Right kidney (tissue), 9 donors: ENCODE measurements at places on chromosomes 6 and 20.
A peak's percentile ranks its signal among the peaks of the same experiment; 100 is the strongest.

GRCh38 chr20:24738981-24739633 lies 210.0 kb upstream of the CST7 start:
- DNase-seq, result no peak

DNA sequence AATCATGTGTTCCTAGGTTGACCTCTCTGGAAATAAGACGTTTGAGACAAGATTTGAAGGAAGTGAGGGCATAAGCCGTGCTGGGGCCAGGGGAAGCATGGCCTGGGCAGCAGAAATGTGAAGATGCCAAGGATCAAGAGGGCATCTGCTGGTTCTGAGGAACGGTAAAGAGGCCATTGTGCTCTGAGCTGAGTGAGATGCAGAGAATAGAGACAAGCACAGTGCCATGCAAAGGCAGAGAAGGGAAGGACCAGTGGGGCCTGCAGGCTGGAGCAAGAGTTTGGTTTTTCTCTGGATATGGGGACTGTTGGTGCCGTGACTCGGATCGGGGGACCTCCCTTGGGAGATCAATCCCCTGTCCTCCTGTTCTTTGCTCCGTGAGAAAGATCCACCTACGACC lies 50.8 kb downstream of the SMPDL3A start:
- DNase-seq, result no peak

GRCh38 chr20:47799116-47799715 lies 13.9 kb upstream of the SULF2 start:
- no peak for DNase-seq

DNA sequence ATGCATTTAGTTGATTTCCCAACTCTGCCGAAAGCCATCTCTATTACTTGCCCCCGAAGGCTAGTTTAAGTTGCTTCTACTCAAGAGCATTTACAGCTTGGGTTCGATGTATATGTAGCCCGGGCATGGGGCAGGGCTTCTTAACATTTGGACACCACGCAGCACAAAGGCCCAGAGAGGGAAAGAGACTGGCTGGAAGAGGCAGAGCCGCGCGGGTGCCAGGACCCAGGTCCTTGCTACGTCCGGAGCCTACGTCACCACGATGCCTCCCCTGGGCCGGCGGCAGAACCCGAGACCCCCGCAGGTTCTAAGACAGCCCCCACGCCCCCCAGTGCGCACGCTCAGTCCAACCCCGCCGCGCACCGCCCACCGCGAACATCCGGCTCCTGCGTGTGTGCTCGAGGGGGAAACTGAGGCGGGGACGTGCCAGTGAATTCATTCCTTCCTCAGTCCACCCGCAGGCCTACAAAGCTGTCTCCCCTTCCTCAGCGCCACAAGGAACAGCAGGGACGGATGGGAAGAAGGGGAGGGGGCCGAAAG lies 367 bp upstream of the PCIF1 start:
- DNase-seq, result peak; percentile 68

DNA sequence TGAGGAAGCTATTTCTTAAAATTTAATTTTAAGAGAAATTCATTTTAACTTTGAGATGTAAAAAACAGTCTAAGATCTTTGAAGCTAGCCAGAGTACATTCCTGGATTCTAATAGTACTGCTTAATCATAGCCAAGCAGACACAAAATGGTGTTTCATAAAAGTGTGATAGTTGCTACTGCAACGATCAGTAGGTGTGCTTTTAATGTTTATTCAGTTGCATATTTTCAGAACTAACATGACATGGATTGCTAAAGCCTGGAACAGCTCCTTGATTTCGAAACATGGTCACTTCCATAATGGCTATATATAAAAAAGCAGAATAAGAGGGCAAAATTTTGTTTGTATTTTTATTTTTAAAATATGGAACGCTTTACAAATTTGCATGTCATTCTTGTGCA lies 35.5 kb downstream of the SESN1 start:
- no peak for DNase-seq

DNA sequence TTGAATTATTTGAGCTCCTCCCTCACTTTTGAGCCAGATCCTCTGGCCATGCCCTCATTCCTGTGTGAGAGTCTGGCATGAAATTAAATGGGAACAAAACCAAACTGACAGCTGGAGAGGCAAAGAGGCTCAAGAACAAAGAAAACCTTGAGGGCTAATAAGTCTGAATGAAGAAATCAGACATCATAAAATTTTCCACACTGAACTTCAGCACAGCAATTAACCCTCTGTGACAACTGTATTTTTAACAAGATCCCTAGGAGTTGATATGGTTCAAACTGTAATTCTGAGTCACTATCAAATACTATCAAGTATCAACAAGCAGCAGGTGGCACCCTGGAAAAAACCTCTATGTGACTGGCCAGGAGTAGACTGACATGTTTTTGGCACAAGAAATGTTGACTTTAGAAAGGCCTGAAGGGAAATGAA lies 109.4 kb upstream of the EMILIN3 start:
- DNase-seq, result no peak

GRCh38 chr6:7189101-7189758 lies 81.5 kb downstream of the RREB1 start:
- no peak for DNase-seq

DNA sequence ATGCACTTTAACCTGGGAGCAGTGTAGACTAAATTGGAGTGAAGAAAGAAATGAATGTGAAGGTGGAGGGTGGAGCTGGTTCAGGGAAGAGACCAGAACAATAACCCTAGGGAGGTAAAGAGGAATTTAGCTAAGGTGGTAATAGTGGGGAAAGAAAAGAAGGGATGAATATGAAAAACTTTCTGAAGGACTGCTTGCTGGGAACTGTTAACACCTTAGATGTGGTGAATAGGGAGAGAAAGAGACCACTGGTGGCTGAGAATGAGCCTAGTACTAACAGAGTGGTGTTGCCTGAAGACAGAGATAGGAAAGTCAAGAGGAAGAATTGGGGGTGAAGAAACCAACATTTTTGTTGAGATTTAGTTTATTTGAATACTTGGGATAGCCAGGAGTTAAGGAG lies 78.4 kb upstream of the HS3ST5 start:
- no peak for DNase-seq

DNA sequence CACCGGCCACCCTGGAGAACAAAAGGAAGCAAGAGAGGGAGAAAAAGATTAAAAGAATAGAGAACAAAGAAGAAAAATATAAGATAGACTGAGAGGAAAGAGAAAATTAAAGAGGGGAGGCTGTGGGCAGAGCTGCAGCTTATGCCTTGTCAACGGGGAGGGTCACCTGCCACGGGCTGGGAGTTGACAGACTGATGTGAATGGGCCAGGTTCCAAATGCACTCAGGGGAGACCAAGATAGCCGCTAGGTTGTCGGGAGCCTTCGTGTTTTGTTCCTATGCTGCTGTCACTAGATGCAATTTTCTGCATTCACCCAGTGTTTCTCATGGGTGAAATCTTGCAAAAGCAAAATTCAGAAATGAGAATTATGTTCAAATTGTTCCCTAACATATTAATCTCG lies 119.6 kb upstream of the MTHFD1L start:
- DNase-seq, result no peak

GRCh38 chr20:56423211-56423610 lies 11.2 kb downstream of the CASS4 start:
- DNase-seq, result no peak

GRCh38 chr6:56524891-56525703 lies 117.6 kb downstream of the DST start:
- no peak for DNase-seq

GRCh38 chr20:63262836-63263235 lies 8.6 kb upstream of the NKAIN4 start:
- DNase-seq, result no peak

- no peak for DNase-seq
Observed at GRCh38 chr6:138944412-138944811, 43.6 kb downstream of the REPS1 start.

GRCh38 chr6:2658788-2659187 lies 91.9 kb downstream of the MYLK4 start:
- DNase-seq, result no peak

GRCh38 chr20:45771182-45771759 lies 20.4 kb downstream of the WFDC3 start:
- DNase-seq, result peak; percentile 65

- DNase-seq, result no peak
Observed at GRCh38 chr6:52990342-52990741, 4.7 kb downstream of the GSTA4 start.

- no peak for DNase-seq
Observed at GRCh38 chr20:62406635-62407176, 379 bp downstream of the CABLES2 start.

DNA sequence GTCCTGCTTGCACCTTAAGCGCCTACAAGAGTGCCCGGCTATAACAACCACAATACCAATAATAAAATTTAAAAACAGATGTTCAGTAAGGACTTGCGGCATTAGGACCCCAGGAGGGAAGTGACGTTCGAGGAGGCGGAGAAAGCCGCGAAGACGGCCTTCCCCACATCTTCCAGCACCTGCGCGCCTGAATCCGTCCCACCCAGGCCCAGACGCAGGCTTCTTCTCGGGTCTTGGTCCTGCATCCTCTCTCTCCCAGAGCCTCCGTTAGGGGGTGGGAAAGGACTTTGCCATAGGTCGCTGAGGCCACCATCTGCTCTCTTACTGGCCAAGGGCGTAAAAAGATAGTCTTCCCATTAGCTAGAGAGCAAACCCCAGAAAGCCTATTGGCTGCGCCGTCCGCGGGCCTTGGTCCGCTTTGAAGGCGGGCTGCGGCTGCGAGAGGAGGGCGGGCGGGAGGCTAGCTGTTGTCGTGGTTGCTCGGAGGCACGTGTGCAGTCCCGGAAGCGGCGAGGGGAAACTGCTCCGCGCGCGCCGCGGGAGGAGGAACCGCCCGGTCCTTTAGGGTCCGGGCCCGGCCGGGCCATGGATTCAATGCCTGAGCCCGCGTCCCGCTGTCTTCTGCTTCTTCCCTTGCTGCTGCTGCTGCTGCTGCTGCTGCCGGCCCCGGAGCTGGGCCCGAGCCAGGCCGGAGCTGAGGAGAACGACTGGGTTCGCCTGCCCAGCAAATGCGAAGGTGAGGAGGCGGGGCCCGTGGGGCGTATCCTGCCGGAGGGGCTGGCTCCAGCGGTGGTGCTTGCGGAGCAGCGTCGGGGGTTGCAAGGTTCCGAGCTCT lies at the start of gene CNPY3:
CNPY3 (plus strand) TSS at position 495 of the 835 bp plus-strand sequence; CDS start at position 586, 91 bp downstream.
- DNase-seq, result peak; percentile 95

GRCh38 chr6:15148356-15148946 lies 97.4 kb upstream of the JARID2 start:
- DNase-seq, result no peak

GRCh38 chr6:165676435-165677068 lies 13.5 kb upstream of the PDE10A start:
- no peak for DNase-seq

DNA sequence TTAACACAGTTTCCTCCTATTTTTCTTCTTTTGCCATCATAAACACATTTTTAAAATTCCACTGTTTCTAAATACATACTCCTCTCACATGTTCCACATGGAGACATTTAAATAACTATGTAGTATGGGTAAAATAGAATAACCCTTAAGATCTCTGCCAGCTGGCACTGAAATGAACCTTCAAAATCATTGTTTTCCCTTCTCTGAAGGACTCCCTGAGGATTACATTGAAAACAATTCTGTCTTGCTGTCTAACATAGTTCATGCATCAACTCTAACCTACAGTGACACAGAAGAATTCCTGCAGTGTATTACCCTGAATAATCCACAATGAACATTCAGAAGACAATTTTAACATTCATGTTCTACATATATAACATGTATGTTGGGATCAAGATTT lies 1361.8 kb upstream of the CITED2 start:
- DNase-seq, result no peak

GRCh38 chr6:124982669-124983068 lies 20.4 kb downstream of the RNF217 start:
- no peak for DNase-seq

DNA sequence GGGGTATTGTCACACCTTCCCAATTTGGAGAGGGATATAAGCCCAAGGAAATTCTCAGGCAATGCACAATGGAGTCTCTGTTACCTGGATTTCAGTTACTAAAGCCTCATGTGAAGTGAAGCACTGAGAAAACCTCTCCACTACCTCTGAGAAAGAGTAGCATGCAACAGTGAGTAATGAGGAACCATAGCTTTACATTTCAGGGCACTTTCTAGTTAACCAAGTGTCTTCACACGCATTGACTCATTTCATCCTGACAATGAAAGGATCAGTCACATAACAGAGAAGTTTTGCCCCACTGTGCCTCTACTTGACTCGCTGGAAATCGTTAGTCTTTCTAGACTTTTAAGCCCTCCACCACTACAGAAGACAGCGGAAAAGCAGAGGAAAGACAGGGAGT lies 86.2 kb upstream of the ARID1B start:
- DNase-seq, result no peak

- no peak for DNase-seq
Observed at GRCh38 chr6:32637219-32637880, at the start of gene HLA-DQA1. Gene HLA-DQA1 (plus strand): TSS chr6:32637406. CDS start chr6:32637459, 53 bp downstream.

DNA sequence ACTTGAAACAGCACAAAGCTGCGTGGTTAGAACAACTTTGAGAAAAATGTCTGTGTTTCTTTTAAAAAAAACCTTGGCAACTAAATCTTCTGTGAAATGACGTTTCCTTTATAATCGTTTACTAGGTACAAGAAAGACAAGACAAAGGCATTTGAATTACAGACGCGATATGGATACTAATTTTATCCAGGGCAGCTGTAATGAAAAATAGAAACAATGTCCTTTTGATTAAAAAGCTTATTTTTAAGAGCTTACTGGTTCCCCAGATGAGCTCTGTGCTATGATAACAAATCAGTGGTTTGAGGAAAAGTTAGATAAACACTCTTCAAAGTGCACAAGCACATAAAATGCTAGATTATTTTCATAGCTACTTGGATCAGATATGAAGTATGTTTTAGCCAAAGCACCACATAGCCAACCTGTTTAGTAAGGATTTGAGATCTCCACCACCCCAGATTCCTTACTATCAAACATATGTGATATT lies 1.6 kb upstream of the SYNCRIP start:
- DNase-seq, result no peak

GRCh38 chr6:159934181-159934580 lies 34.7 kb upstream of the IGF2R start:
- DNase-seq, result no peak

DNA sequence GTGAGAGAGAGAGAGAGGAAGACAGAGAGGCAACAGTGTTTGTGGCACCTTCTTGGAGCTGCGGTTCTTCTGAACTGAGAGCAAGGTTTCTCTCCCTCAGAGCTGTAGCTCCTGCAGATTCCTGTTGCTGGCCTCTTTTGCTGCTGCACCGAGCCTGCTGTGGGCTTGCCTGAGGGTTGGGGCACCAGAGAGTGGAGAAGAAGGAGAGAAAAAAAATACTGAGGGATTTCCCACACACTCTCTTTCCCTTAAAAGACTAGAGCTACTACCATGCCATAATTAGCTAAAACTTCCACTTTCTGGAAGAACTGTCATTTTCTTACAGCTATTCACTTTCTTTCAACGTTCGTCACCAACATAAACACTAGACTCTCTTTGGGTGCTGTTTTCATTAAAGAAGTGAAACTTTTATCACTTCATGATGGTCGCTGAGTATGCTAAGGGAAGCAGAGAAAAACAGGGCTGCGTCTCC lies 18.2 kb upstream of the ECI2 start:
- no peak for DNase-seq

DNA sequence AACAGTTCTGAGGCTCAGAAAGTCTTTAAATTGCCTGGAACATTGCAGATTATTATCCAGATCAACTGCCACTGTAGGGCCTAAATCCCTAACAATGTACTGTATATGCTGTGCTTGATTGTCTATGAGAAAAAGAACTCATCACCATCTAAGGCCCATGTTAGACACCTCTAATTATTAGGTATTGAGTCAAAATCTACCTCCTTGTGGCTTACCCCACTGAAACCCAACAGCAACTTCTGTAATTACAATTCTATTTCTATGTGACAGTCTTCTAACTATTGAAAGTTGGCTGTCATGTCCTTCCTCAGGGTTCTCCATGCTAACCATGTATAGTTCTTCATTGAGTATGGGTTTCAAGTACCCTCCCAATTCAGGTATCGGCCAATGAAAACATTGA lies 13.9 kb downstream of the MCM9 start:
- DNase-seq, result no peak
